ENCODE measurements at places on chromosomes 4 and X.

- no peak for DNase-seq
These were observed 24.3 kb downstream of the PLK4 start for GRCh38 chr4:127905029-127905428.

DNA sequence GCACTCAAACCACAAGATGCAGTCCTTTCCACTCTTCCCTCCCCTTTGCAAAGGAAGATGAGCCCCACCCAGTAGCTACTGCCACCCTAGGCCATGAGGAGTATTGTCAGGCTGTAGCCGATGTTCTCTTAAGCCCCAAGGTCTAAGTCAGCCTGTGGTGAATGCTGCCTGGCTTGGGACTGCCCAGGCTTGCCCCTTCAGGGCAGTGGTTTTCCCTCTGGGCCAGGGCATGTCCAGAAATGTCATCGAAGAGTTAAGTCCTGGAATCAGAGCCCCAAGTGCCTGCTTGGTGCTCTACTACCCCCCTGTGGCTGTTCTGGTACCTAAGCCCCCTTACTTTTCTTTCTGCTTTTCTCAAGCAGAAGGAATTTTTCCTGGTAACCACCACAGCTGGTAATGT lies 11.8 kb upstream of the PGK1 start:
- DNase-seq, result no peak

DNA sequence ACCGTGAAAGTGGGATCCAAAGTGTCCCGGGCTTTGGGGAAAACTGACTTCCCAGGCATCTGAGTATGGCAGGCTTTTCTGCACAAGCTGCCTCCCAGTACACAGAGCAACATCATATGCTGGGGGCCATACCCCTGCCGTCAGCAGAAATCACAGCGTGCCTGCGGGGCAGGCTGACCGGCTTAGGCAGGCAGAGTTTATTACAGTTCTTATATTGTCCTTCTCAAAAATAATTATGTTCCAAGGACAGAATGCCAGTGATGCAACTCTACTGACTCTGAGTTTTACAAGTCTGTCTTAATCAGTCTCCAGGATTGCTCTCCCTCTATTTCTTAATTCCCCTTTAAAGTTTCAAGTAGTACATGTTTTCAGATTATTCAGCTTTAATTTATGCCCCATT lies 37.0 kb downstream of the IL21 start:
- no peak for DNase-seq

DNA sequence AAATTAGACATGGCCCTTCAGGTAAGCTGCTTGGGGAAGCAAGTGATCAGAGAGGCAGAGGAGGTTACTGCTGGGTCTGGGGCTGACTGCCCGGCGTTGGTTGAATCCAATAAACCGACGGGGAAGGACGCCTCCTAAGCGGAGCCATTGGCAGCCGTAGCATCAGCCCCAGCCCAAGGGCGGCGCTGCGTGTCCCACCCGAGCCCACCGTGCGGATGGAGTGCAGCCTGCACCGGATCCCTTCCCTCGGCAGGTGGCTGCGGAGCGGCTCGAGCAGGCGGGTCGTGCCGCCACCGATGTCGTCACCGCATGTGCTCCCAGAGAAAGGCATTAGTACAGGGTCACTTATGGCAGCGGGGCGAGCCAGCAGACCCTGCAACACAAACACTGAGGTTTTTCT lies 82.1 kb downstream of the ALPK1 start:
- no peak for DNase-seq

DNA sequence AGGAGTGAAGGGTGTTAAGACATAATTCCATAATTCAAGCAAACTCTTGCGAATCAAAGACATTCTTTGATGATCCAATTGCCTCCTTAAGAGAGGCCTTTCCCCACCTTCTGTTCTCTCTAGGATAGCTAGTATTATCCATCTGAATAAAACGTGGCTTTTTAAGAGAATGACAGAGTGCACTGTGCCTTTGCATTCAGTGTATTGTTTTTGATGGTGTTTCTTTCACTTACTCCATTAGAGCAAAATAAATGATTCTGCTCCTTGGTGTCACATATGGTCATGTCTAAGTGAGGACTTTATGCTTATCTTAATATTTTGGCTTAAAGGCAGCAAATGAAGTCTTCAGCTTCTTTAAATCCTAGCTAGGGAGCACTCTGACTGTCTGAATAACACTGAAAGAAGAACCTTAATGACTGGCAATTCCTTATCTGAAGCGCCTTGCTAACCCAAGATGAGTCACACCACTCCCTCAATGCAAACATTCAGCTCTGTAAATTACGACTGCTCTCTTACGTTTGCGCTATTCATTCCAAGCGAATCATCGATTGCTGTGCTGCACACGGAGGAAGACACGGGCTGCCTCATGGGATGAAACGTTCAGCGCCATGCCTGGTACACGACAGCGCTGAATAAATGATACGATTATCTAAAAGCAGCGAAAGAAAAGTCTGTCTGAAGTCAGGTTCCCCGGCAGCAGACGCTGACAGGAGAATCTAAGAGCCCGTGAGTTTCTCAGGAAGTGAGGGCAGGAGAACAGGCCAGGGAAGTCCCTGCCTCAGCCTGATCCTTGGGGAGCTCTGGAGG lies 35.1 kb upstream of the GEMIN8 start:
- DNase-seq, result no peak

GRCh38 chr4:17557880-17558279 lies 19.1 kb upstream of the LAP3 start:
- DNase-seq, result no peak

GRCh38 chr4:118683513-118683912 lies 1.7 kb upstream of the METTL14 start:
- no peak for DNase-seq

- no peak for DNase-seq
These were observed 101.5 kb downstream of the MXRA5 start for GRCh38 chrX:3244955-3245354.

GRCh38 chrX:77918568-77918967 lies 8.1 kb downstream of the ATP7A start:
- DNase-seq, result no peak

GRCh38 chr4:145552181-145552822 lies 66.9 kb upstream of the MMAA start:
- no peak for DNase-seq

- DNase-seq, result no peak
These were observed 174.0 kb upstream of the GATB start for GRCh38 chr4:151934766-151935165.
